ENCODE measurements at places on chromosomes 2 and 18. TPM values are rescaled to one million over a fixed set of nuclear protein-coding genes. Genes with fewer than 3 reads are reported as not detected.

Gene OTOS
- not detected for polyA plus RNA-seq

Gene HOXD8
- polyA plus RNA-seq = not detected

Gene GRHL1
- polyA plus RNA-seq = 0.88 TPM

Gene RAB6C
- not detected for polyA plus RNA-seq

Gene LHCGR
- not detected for polyA plus RNA-seq

Gene OR6B2
- polyA plus RNA-seq = not detected

Gene MERTK
- 1.1 TPM for polyA plus RNA-seq

Gene STON1
- polyA plus RNA-seq = 5.3 TPM

Gene ME2
- polyA plus RNA-seq = 32.0 TPM

Gene FOXD4L1
- polyA plus RNA-seq = not detected

Gene FAM228A
- polyA plus RNA-seq = 2.6 TPM

Gene RAPH1
- 8.4 TPM for polyA plus RNA-seq

Gene FBXO15
- 25.9 TPM for polyA plus RNA-seq

Gene CFAP221
- polyA plus RNA-seq = 29.3 TPM

Measured in Purkinje cell (primary cell).